ENCODE measurements at places on chromosomes 13 and 19.
A peak's percentile ranks its signal among the peaks of the same experiment; 100 is the strongest.

GRCh38 chr13:110156301-110157049, 150.5 kb downstream of the COL4A1 start:
- DNase-seq = no peak

GRCh38 chr13:26895081-26895807, 134.7 kb upstream of the GPR12 start:
- no peak for DNase-seq

DNA sequence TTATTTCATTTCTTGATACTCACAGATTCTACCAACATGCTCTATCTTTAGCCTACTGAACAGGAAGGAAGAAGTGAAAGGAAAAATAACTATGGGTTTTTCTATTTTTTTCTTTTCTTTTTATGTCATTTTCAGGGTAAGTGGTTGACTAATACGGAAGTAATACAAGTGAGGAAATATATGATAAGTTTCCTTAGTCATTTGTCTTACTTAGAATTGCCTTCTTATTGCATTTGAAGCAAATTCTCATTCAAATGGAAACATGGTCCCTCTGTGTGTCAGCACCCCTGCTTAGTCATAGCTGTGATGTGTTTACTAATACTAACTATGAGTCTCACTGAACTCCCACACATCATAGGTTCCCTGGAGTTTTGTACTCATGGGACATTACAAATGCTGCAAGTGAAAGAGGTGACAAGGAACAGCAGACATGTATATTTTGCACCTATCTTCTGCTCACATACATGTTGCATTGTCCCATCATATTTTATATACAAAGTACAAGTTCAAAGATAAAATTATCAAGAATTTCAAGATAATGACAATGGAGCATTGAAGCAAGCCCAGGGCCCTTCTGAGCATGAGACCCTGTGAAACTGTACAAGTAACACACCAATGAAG, 60.1 kb downstream of the DCT start:
- DNase-seq = peak; percentile 30

DNA sequence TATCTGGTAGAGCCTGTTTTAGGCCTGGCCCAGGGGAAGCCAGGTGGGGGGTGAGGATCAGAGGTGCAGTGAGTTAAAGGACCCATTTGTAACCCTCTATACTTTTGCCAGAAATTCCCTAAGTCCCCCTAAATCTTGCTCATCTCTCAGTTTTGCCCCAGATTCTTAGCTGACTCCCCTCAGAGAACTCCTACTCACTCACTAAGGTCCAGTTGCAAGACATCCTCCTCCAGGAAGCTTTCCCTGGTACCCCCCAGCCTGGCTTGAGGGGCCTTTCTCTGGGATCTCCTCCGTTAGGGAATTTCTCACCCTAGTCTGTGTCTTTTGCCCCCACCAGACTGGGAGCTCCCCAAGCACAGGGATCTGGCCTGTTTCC, 1.9 kb downstream of the TSKS start:
- DNase-seq = no peak

DNA sequence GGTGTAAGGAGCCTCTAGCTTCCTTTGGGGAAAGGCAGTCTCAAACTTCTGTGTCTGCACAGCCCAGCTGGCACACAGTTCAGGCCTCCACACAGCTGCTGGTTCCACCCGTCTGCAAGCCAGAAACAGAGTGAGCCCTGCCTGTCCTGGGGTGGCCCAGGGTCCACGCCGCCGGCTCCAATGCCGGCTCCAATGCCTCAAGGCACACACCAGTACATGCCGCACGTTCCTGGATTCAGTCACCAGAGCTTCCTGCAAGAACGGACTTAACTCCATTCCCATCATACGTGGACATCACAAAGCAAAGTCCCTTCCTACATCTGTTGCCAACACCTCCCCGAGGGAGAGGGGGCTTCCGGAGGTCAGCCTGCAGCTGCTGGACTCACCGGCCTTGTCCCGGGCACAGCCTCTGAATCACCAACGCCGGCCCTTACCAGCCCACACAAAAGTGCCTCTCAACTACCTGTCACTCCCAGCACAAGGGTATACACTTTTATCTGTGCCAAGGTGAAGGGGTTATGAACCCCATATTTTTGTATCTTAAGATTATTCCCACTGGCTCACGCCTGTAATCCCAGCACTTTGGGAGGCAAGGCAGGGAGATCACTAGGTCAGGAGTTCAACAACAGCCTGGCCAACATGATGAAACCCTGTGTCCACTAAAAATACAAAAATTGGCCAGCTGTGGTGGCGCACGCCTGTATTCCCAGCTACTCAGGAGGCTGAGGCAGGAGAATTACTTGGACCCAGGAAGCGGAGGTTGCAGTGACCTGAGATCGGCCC, 8.5 kb downstream of the SH3GL1 start:
- no peak for DNase-seq

DNA sequence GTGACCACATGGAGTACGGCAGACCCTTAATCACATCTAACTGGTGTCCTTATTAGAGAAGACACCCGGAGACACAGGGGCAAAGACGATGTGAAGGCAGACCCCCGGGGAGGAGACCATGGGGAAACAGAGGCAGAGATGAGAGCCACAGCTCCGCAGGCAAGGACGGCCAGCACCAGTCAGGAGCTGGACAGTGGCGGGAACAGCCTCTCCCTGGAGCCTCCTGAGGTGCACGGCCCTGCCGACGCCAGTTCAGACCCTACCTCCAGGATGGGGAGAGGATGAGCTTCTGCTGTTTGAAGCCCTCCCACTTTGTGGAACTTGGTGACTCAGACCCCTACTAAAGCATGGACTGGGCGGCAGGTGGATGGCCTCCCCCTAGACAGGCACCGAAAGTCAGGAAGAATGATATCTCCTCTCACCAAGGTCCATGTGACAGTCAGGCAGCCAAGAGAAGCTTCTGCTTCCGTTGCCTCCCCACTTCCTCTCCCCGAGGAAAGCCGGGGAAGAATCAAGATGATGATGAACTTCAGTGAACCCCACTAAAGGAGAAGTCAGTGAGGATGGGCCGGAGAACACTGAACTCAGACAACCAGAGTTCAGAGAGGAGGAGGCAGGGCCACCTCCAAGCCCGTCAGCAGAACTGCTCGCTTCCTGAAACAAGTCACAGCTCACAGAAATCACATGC, 25.4 kb downstream of the RAB20 start:
- DNase-seq = no peak

DNA sequence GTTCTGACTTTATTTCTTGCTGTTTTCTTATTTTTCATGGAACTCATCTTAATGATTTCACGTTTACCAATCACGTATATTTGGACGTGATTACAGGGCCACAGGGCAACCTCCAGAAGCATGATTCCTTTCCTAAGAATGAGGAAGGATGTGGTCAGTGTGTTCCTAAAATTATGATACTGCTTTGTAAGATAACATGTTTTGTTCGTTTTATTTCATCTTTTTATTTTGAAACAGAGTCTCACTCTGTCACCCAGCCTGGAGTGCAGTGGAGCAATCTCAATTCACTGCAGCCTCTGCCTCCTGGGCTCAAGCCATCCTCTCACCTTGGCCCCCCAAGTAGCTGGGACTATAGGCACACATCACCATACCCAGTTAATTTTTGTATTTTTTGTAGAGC, 24.8 kb upstream of the LAIR1 start:
- DNase-seq = no peak

DNA sequence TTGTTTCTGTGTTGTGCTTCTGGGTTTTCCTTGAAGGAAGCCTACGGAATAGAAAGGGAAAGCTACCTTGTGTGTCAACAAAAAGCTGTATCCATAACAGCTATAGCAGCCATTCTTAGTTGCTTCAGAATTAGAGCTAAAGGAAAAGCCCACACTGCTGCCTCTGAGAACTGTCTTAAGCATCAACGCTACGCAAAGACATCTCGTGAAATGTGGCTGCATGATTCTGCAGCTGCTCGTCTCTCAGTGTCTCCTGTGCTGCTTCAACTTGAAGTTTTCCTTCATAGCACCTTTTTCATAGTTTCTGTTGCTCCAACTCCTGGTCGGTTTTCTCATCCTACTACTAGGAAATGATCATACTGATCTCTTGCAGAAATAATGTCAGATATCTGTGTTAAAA, 140.9 kb upstream of the MAB21L1 start:
- DNase-seq = no peak

GRCh38 chr19:47102346-47103060, 11.1 kb downstream of the ZC3H4 start:
- DNase-seq = no peak

GRCh38 chr13:59963383-59963782, 200.3 kb downstream of the DIAPH3 start:
- no peak for DNase-seq

DNA sequence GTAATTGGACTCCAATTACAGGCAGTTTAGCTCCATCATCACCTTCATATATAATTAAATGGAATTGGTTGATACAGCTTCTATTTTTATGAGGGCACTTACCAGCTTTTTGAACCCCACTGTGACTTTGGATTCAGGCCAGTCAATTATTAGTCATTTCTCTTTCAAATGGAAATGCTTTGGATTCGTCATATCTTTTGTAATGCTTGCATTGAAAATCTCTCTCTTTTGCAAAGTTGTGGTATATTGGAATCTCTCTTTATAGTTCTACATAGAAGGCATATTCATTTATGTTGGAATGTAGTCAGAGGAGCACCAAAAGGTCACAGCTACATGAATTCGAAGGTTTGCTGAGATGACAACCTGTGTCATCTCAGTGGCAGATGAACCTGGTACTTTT, 1074.3 kb upstream of the SLC10A2 start:
- no peak for DNase-seq

GRCh38 chr13:97478247-97478646, 44.3 kb downstream of the RAP2A start:
- DNase-seq = no peak

GRCh38 chr13:101155920-101156319, 260.4 kb downstream of the NALCN start:
- no peak for DNase-seq

- DNase-seq = no peak
Measured at GRCh38 chr19:40592170-40592569, 9.0 kb upstream of the LTBP4 start.

GRCh38 chr19:47757617-47758442, 12.5 kb downstream of the NOP53 start:
- DNase-seq = no peak

DNA sequence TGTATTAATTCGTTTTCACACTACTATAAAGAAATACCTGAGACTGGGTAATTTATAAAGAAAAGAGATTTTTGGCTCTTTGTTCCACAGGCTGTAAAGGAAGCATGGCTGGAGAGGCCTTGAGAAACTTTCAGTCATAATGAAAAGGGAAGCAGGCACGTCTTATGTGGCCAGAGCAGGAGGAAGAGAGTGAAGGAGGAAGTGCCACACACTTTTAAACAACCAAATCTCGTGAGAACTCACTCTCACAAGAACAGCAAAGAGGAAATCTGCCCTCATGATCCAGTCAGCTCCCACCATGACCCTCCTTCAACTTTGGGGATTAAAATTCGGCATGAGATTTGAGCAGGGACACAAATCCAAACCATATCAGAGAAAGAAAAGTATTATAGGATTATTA, 1255.9 kb upstream of the MIR17HG start:
- DNase-seq = no peak

- peak; percentile 21 for DNase-seq
Measured at GRCh38 chr19:7874076-7874896, at the start of gene PRR36. Gene PRR36 (minus strand): TSS chr19:7874390. CDS start chr19:7873689, 701 bp downstream.

DNA sequence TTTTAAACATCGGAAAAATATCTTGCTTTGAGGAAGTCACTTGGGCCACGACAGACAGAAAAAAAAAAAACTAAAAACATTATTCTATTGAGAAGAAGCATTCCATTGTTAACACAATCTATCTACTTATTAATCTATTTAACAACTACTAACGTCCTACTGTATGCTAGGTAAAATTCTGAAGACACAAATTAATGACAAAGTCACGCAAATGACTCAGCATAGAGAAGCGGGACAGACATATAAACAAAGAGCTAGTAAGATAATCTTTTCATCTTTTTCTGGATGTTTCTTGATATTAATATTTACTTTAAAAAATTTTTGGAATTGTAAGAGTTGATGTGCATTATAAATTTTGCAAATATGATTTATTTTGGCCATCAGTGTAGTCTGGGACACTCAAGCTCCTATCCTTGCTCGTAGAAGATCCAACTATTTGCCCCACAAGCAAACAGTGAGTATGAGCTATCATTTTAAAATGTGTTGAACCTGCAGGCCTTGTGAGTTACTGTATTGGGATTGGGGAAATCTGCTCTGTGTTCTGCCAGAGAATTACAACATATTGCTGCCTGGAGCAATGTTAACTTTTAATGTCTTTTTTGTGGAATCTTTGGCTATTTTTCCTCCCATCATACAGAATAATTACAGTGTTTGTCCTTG, 109.1 kb downstream of the PCDH9 start:
- DNase-seq = no peak

GRCh38 chr13:111115061-111115964, at the start of gene ARHGEF7:
Gene ARHGEF7 (plus strand): TSS chr13:111115310. CDS start chr13:111115527, 217 bp downstream.
- no peak for DNase-seq

DNA sequence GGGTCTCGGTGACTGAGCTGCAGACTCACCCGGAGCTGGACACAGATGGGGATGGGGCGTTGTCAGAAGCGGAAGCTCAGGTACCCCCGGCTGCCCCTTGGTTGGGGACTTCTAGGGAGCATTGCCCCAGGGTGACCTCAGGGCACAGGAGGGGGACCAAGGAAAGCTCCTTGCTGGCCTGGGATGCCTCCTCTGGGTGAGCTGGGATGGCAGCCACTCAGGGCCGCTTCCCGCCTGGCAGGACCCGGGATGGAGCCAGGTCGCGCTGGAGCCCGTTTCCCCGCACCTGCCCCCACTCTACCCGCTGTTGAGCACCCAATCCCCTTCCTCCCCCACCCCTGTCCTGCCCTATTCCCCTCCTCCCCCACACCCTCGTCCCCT, 10.8 kb downstream of the PRKCSH start:
- no peak for DNase-seq

GRCh38 chr13:47281991-47282390, 385.1 kb upstream of the HTR2A start:
- DNase-seq = no peak

- no peak for DNase-seq
Measured at GRCh38 chr19:7820588-7820987, 9.4 kb upstream of the EVI5L start.

DNA sequence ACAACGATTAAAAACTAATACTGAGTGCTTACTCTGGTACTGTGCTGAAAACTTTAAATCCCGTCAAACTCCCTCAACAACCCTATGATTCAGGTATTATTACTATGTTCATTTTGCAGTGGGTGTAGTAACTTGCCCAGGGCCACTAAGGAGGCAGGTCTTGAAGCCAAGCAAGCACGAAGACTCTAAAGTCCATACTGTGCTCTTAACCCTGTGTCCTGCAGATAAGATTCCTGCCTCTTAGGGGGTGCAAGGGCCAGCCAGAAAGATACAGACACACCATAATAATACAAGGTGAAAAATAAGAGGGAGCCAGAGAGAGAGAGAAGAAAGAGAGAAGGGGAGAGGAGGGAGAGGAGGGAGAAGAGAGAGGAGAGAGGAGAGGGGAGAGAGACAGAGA, 95.5 kb downstream of the CDADC1 start:
- no peak for DNase-seq

DNA sequence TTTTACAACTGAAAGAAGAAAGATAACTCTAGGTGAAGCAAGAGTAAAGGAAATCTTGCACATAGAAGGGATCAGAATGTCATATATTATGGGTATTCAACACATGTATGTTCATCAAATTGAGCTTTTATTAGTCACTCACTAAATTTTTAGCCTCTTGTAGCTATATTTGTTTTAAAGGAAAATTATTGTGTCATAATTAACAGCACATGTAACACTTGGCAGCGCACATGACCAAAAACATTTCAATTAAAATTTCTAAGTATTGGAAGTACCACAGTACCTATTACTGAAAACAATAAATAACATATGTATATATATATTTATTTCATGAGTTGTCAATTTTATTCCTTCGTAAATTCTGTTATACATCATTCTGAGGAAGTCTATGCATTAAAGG, 2800.4 kb downstream of the PCDH9 start:
- DNase-seq = no peak

- DNase-seq = no peak
Measured at GRCh38 chr13:113448545-113448884, 4.8 kb downstream of the ADPRHL1 start.
